ENCODE measurements at places on chromosomes 11 and 22. TPM values are rescaled to one million over a fixed set of nuclear protein-coding genes. Genes with fewer than 3 reads are reported as not detected.

ROBO4 gene
- 2.8 TPM for polyA plus RNA-seq

APOA5 gene
- not detected for polyA plus RNA-seq

ZNF280B gene
- not detected for polyA plus RNA-seq

OR52E6 gene
- polyA plus RNA-seq: not detected

C11orf16 gene
- not detected for polyA plus RNA-seq

- H3K27me3 ChIP-seq: no peaks in the 10 kb centered on the region
- peaks cover 2% of the 10 kb centered on the region for H3K4me1 ChIP-seq
- DNase-seq: no peak
- H3K27ac ChIP-seq: no peak overlapping the region
- H3K36me3 ChIP-seq: peaks cover 2% of the 10 kb centered on the region
- no peak overlapping the region for H3K4me3 ChIP-seq
Measured at GRCh38 chr11:108472681-108473080, 5.4 kb upstream of the C11orf65 start.

DNA sequence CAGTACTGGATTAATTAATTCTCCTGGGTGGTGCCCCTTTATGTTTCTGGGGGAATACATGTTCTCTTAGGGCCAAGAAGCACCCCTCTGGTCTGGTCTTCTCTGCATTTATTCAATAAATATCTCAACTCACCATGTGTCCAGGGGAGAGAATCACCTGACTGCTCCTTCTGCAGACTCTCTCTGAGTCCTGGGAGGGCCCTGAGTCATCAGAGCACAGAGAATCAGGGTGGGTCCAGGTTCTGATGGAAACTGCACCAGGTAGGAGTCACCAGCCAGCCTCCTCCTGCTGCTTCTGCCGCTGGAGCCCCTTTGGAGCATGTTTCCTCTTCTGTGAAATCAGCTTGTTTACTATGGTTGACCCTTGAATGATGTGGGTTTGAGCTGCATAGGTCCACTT lies 107.7 kb upstream of the PLET1 start:
- H3K27ac ChIP-seq: no peak overlapping the region
- DNase-seq: no peak
- no peak overlapping the region for H3K4me3 ChIP-seq
- no peaks in the 10 kb centered on the region for H3K4me1 ChIP-seq
- H3K36me3 ChIP-seq: no peaks in the 10 kb centered on the region
- H3K27me3 ChIP-seq: no peaks in the 10 kb centered on the region

DNA sequence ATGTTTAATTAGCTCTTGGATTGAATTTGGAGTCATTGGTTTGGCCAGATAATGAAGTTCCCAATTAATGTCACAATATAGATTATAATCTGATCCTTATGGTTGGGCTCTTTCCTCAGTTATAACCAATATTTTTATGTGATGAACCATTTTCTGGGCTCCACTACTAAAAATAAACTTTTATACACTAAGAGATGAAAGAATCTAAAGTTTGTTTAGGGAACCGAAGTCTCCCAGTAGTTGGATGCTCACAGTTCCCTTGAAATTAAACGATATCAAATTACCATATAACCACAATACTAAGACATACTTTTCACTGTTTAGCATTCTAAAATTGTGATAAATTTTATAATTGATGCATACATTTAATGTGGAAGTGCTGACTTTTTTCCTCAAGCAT lies 47.0 kb upstream of the ARHGAP42 start:
- no peaks in the 10 kb centered on the region for H3K36me3 ChIP-seq
- no peaks in the 10 kb centered on the region for H3K27me3 ChIP-seq
- H3K4me3 ChIP-seq: no peak overlapping the region

Data from aorta (tissue), 5 donors.